ENCODE measurements at places on chromosomes 3 and 15.
A peak's percentile ranks its signal among the peaks of the same experiment; 100 is the strongest.

GRCh38 chr15:58622877-58623276 lies 126.6 kb downstream of the ADAM10 start:
- no peak for DNase-seq

GRCh38 chr3:172383306-172383796 lies 64.9 kb downstream of the GHSR start:
- DNase-seq: no peak

DNA sequence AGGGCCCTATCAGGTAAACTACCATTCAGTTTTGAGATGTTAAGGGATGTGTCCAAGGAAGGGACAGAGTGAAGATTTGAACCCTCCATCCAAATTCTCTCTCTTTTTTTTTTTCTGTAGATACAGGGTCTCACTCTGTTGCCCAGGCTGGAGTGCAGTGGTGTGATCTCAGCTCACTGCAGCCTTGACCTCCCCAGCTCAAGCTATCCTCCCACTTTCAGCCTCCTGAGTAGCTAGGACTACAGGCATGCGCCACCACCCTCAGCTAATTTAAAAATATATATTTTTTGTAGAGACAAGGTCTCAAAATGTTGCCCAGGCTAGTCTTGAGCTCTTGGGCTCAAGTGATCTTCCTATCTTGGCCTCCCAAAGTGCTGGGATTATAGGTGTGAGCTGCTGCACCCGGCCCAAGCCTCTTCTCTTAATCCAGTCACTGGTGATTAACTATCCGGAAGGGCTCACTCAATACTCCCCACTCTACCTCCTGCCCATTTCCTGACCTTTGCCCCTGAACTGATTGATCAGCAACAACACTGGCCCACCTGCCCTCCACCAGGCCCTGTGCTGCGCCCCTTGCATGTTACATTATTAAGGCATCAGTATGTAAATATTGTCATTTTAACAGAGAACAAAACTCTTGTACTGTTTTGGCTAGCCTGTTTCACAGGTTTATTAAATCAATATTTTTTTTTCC lies 164.7 kb downstream of the CTNNB1 start:
- no peak for DNase-seq

DNA sequence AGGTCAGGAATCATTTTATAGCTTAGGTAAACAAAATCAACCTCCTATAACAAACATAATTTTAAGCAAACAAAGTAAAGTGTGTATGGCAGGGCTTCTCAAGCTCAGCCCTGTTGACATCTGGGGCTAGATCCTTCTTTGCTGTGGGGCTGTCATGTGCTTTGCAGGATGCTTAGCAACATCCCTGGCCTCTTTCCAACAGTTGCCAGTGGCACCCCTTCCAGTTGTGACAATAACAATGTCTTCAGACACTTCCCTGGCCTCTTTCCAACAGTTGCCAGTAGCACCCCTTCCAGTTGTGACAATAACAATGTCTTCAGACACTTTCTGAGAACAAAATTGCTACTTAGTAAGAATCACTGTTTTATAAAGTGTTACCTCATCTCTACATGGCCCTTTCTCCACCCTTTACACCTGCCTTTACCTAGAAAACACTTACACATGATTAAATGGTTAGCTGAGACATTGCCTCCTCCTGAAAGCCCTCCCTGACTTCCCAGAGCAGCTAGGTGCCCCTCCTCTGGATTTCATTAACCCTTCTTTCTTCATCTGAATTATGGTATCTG lies 194.0 kb upstream of the LMCD1 start:
- no peak for DNase-seq

DNA sequence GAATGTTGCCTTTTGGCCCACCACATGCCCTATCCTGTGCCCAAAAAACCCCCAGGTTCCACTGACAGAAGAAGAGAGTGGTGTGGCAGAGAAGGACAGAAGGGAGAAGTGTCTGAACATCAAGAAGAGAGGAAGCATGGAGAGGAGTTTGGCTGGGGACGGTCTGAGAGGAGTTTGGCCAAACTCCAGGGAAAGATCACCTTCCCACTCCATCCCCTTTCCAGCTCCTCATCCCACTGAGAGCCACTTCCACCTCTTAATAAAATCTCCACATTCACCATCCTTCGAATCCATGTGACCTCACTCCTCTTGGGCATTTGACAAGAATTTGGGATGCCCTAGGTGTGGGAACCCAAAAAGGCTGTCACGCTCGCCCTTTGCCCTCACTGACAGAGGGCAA lies 311.6 kb upstream of the GRM7 start:
- DNase-seq: no peak

DNA sequence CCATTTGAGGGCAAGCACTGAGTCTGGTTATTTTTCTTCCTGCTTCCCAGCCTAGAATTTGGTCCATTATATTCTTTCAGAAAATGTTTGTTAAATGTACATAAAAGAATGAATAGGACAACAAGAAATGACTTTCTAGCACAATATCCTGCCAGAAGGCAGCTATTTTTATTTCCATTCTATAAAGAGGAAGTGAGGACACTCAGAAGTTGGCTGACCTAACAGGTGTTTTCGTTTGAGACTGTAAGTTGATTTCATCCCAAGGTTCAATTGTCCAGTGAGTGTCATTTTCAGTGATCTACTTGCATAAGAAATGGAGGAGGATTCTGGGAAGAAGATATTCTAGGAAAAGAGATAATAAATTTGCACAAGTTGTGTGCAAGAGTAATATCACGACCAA lies 191.9 kb upstream of the POU1F1 start:
- DNase-seq: no peak

- no peak for DNase-seq
These were observed 479.0 kb downstream of the RAP2B start for GRCh38 chr3:153640689-153641665.

GRCh38 chr15:81819924-81820635 lies 225.7 kb downstream of the MEX3B start:
- DNase-seq: no peak

- no peak for DNase-seq
These were observed 3.5 kb downstream of the CCDC51 start for GRCh38 chr3:48436477-48436787.

GRCh38 chr15:60400944-60401343 lies 3.2 kb upstream of the ANXA2 start:
- DNase-seq: no peak

GRCh38 chr3:100210772-100211135 lies 50.0 kb upstream of the TBC1D23 start:
- peak; percentile 48 for DNase-seq

- DNase-seq: no peak
These were observed 460.8 kb downstream of the ROBO2 start for GRCh38 chr3:77500721-77501120.

DNA sequence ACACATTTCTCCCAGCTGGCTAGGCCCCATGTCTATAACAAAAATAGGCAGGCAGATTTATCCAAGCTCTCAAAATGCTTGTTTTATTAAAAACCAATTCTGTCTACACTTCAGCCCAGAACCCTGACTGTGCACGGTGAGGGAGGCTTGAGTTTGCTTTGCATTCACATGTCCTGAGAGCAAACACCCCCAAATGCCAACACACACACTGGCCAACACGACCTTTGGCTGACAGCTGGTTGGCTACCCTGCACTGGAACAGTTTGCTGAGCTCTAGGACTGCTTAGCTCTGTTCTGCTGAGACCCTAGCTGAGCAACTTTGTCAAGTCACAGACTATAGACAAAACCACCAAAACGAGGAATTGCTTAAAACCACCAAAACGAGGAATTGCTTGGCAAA lies 3.6 kb downstream of the STIMATE start:
- no peak for DNase-seq

- no peak for DNase-seq
These were observed 39.2 kb downstream of the SLC24A1 start for GRCh38 chr15:65660927-65661326.

GRCh38 chr3:138646513-138646912 lies 37.9 kb downstream of the FAIM start:
- no peak for DNase-seq

GRCh38 chr15:70559265-70560239 lies 203.8 kb downstream of the UACA start:
- peak; percentile 80 for DNase-seq

DNA sequence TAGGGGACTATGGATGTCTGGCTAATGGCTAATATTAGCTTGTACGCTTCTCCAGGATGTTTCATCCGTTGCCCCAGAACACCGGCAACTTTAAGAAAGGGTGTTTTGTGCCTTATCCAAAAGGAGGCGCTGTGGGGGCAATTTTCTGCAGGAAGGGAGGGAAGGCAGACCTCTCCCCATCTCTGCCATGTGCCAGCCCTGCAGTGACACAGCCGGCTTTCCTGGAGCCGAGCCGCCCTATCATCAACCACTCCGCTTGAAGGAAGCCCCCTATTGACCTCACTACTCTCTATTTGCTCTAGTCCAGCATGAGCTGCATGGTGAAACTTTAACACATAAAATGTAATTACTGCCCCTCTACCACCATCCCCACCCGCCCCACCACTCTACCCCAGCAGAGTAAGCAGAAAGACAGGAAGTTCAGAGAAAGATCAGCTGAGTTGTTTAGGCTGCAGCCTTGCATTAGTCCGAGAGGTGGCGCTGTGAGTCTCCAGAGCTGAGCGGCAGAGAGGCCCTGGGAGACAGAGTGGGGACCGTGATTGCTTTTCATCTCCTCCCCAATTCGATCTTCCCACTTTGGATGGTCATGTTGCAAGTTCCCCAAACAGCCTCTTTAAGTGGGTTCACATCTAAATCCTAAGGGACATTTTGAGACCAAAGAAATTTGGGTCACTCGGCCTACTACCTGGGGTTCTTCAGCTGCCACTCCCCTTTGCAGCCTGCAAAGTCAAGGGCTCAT lies 24.5 kb upstream of the RAD18 start:
- DNase-seq: peak; percentile 57

DNA sequence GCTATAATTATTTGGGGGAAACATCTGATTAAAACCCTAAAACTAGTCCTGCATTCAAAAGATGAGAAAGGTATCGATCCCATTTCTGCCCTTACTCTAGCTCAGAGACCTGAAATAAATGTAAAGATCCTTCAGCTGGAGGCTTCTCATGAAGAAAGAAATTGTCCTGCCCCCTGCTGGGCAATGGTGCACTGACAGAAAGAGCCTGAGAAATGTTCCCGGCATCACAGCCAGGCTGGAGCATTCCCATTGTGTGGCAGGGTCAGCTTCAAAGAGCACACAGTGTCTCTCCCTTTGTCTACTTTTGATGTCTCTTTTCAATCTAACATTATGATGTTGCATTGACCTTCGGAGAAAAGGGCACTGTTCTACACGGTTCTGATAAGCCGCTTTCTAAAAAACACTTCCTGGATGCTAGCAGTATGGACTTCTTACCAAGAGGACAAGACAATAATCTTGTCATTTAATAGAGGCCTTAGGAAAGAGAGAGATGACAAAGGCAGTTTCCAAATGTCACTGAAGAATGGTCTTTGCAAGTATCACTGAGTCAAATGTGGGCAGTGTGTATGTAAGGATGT lies 287.5 kb downstream of the MAGI1 start:
- no peak for DNase-seq

GRCh38 chr3:187025254-187025655 lies 94.9 kb downstream of the ST6GAL1 start:
- DNase-seq: no peak

DNA sequence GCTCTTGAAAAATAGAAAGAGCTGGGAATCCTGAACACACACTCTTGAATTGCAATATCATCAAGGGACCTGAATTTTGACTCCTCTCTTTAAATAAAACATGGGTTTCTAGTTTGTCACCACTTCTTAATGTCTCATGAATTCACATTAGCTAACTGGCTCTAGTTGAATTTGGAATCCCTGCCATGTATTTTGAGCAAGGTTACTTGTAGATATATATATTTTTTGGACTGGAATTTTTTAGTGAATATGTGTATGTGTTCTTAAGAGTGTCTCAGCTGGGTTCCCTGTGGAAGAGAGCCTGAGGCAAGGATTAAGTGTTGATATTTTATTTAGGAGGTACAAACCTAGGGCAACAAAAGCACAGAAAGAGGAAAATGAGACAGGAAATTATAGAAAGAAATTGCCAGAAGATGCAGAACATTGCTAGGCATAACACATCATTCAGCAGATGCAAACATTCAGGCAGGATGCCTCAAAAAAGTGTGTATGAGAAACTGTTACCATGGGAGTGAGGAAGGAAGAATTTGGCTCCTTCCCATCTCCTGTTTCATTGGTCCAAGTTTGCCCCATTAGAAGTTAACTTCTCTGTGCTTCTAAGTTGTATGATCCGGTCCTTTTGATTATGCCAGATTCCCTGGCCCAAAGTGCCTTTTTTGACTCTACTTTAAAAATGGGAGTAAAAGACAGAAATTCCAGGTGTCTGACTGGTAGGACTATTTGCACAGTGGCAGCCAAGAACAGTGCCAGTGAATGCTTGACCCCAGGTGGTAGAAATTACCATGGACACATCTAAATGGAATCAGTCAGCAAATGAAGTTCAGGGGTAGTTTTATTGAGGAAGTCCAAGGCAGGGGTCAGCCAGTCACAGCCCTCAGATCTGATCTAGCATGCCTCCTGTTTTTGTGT lies 253.7 kb upstream of the TGFBR2 start:
- peak; percentile 36 for DNase-seq

- no peak for DNase-seq
These were observed 210.0 kb downstream of the MYRIP start for GRCh38 chr3:40019376-40019775.

DNA sequence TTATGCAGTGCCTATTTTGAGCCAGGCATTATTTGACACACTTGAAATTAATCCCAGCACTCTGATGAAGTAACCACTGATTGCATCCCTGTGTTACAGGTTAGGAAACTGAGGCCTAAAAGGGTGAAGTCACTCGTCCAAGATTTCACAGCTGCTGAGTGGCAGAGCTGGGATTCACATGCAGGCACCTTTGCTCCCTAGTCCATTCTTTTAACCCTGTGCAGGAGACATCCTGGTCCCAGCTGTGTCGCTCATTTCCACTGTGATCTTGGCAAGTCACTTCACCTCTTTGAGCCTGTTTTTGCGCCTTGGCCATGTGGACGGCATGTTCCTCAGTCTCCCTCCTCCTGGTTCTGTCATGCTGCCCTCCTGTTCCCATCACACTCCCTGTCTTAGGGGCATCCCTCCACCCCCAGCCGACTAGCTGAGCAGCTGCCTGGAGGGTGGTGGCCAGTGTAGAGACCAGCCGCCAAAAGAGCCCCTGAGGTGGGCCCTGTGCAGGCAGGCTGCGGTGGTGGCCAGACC lies 70.6 kb downstream of the SMAD6 start:
- DNase-seq: no peak

GRCh38 chr15:55588070-55588814 lies at the start of gene PYGO1:
PYGO1 (minus strand) TSS chr15:55588345; CDS start chr15:55587883, 462 bp downstream.
- peak; percentile 84 for DNase-seq

DNA sequence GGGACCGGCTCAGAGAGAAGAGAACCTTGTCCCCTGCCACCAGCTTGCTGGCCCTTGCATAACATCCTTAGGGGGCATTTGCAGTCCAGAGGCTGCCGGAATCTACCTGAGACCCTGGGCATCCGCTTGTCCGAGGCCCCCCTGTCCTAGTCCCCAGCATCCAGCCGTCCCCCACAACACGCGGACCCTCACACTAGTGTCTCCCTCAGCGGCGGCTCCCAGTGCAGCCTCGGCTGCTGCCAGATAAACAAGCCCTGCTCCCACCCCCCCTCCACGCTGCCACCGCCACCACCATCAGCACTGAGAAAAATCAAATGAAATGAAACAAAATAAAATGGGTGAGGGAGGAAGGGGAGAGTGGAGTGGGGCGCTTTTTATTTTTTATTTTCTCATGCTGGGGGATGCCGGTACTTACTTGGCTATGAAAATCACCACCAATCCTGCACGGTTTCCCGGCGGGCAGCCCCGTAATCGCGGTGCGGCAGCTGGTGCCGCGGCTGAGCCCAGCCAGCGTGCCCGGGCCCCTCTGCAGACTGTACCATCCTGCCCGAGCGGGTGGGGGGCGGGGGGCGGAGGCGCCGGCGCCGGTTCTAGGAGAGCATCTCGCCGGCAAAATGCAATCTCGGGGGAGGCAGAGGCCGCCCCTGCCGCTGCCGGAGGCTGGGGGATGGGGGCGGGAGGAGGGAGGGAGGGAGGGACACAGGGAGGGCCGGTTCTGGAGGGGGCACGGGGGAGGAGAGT lies at the start of gene ATP2B2:
Gene ATP2B2, minus strand, starts transcription at position 537 of the 741 bp plus-strand sequence. CDS start 56,043 bp downstream, outside the sequence.
- peak; percentile 39 for DNase-seq
